ENCODE measurements at places on chromosomes 4 and X. TPM values are rescaled to one million over a fixed set of nuclear protein-coding genes. Genes with fewer than 3 reads are reported as not detected.

NSG1 gene
- 95.3 TPM for total RNA-seq

CXorf58 gene
- total RNA-seq, result not detected

DCHS2 gene
- total RNA-seq, result not detected

RIPPLY1 gene
- not detected for total RNA-seq

STS gene
- 8.9 TPM for total RNA-seq

GAGE1 gene
- total RNA-seq, result not detected

MAGEA2B gene
- not detected for total RNA-seq

ARSJ gene
- total RNA-seq, result 37.2 TPM

DCLK2 gene
- 1.8 TPM for total RNA-seq

HMX1 gene
- total RNA-seq, result not detected

PABPC4L gene
- total RNA-seq, result 0.72 TPM

RBM46 gene
- total RNA-seq, result not detected

CA5B gene
- 5.2 TPM for total RNA-seq

FGFBP2 gene
- not detected for total RNA-seq

CENPI gene
- total RNA-seq, result 4.1 TPM

USP27X gene
- 2.4 TPM for total RNA-seq

SLIT2 gene
- total RNA-seq, result 24.1 TPM

PTPN13 gene
- total RNA-seq, result 9.9 TPM

NLGN3 gene
- not detected for total RNA-seq

CCDC120 gene
- 1.1 TPM for total RNA-seq

CXCL11 gene
- not detected for total RNA-seq

SCD5 gene
- 35.3 TPM for total RNA-seq

APEX2 gene
- total RNA-seq, result 11.2 TPM

RNF212 gene
- 4.2 TPM for total RNA-seq

SPIN4 gene
- 1.8 TPM for total RNA-seq

POF1B gene
- not detected for total RNA-seq

ZDHHC15 gene
- total RNA-seq, result under 0.01 TPM
